ENCODE measurements at places on chromosomes 2 and 18.

DNA sequence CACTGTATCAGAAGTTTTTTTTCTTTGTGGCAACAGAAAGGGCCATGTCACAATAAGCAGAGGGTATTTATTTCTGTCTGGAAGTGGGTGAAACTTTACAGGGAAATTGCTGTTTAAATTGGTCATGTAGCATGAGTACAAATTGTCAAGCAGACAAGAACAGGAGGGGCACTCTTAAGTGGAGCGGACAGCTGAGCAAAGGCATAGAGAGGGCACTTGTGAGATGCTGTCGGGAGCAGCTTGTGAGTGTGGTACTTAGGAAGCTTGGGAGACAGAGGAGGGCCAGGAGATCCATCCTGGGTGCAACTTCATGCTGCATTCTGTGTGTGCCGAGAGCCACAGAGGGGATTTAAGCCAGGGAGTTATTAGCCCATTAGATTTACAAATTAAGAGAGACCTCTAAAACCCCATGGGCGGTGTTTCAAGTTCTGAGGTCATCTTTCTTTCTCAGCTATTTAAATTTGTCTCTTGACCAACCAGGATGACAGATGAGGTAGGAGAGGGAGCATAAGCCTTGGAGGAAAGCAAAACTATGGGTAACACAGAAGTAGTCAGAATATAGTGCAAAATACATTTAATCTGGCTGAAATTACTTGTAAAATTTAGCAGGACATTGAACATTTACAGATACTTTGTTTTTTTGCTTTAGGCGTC, 30.4 kb downstream of the INPP4A start:
- peaks cover 100% of the 10 kb centered on the region for H3K4me1 ChIP-seq
- H3K27ac ChIP-seq = peak overlapping the region; percentile 57
- H3K27me3 ChIP-seq = no peaks in the 10 kb centered on the region
- no peak overlapping the region for H3K4me3 ChIP-seq
- no peak for DNase-seq

DNA sequence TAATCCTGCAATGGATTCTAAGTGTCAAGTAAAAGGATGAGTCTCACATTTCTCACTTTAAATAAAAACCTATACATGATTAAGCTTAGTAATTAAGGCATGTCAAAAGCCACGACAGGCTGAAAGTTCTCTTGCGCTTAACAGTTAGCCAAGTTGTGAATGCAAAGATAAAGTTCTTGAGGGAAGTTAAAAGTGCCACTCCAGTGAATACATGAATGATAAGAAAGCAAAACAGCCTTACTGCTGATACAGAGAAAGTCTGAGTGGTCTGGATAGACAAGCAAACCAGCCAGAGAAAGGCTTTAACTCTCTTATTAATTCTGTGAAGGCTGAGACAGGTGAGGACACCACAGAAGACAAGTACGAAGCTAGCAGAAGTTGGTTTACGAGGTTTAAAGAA, 12.7 kb downstream of the THOC1 start:
- DNase-seq = no peak
- H3K27ac ChIP-seq = no peak overlapping the region
- H3K4me1 ChIP-seq = no peaks in the 10 kb centered on the region
- H3K36me3 ChIP-seq = peaks cover 85% of the 10 kb centered on the region
- H3K27me3 ChIP-seq = no peaks in the 10 kb centered on the region
- H3K4me3 ChIP-seq = no peak overlapping the region

DNA sequence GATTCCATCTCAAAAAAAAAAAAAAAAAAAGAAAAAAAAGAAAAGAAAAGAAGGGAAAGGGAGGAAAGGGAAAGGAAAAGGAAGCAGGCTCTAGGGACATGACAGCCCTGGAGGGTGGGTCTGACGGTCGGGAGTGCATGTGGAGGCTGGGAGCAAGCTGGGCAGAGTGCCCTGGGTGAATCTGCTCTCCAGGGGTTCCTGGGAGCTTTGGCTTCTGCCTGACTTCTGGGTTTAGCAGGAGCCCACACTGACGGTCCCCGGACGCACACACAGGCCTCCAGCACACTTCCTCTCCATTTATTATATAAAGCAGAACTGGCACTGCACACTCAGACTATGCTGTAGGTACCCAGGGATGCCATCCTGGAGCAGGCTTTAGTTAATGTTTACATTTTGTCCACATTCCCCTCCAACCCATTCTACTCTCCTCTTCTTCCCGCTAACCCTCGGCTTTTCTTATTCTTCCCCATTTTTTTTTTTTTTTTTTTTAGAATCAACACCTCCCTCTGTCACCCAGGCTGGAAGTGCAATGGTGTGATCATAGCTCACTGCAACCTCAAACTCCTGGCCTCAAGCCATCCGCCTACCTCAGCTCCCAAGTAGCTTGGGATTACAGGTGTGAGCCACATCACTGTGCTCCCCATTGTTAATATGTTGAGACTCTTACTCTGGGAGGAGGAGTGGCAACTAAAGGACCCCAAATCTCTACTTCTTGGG, 151.1 kb upstream of the SLC1A4 start:
- H3K4me1 ChIP-seq = peaks cover 4% of the 10 kb centered on the region
- H3K4me3 ChIP-seq = no peak overlapping the region
- H3K36me3 ChIP-seq = no peaks in the 10 kb centered on the region
- no peak for DNase-seq
- no peaks in the 10 kb centered on the region for H3K27me3 ChIP-seq

GRCh38 chr2:106113361-106113966, 80.6 kb downstream of the UXS1 start:
- H3K27me3 ChIP-seq = no peaks in the 10 kb centered on the region
- H3K4me3 ChIP-seq = no peak overlapping the region
- H3K27ac ChIP-seq = no peak overlapping the region
- peaks cover 3% of the 10 kb centered on the region for H3K4me1 ChIP-seq
- peaks cover 78% of the 10 kb centered on the region for H3K36me3 ChIP-seq
- DNase-seq = no peak

GRCh38 chr2:201127570-201127969, 11.6 kb downstream of the CFLAR start:
- peak; percentile 71 for DNase-seq
- H3K4me1 ChIP-seq = peaks cover 87% of the 10 kb centered on the region
- H3K36me3 ChIP-seq = peaks cover 13% of the 10 kb centered on the region
- H3K27ac ChIP-seq = peak overlapping the region; percentile 84
- no peaks in the 10 kb centered on the region for H3K27me3 ChIP-seq
- H3K4me3 ChIP-seq = peak overlapping the region; percentile 84

- no peaks in the 10 kb centered on the region for H3K36me3 ChIP-seq
- no peaks in the 10 kb centered on the region for H3K4me1 ChIP-seq
- H3K27ac ChIP-seq = no peak overlapping the region
- H3K27me3 ChIP-seq = no peaks in the 10 kb centered on the region
- no peak for DNase-seq
- no peak overlapping the region for H3K4me3 ChIP-seq
Observed at GRCh38 chr2:227903381-227903780, 31.9 kb downstream of the DAW1 start.

DNA sequence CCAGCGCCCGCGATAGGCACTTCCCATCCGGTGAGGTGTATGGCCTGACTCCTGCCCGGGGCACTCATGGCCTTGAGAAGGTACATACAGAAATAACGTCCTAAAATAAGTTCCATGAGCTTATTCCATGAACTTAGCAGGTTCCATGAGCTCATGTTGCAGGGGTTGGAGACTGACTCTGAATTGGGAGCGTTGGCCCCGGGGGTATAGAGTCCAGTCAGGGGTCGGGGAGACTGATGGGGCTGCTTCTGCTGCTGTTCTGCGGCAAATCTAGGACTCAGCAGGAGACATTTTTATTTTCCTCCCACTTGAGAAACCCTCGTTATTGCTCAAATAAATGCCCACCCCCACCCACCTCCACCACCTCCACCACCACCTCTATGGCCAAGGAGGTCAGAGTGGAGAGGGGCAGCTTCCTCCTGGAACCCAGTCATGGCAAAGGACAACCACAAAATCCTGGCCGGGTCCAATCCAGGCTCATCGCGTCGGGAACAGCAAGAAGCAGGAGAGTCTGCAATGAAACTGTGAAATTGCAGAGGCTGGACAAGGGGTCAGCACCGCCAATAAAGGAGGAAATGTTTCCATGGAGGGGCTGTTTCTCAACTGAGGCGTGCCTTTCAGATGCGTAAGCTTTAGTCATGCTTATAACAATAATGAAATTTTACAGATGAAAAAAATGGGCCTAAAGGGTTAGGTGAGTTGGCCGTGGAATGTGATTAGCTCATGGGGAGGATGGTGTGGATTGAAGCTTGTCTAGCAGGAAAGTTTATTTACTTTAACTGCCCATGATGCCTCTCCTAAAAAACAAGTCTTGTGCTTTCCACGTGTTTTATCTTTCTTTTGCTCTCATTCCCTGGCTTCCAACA, 136.6 kb upstream of the ALKAL2 start:
- no peak overlapping the region for H3K27ac ChIP-seq
- no peak for DNase-seq
- H3K27me3 ChIP-seq = no peaks in the 10 kb centered on the region

DNA sequence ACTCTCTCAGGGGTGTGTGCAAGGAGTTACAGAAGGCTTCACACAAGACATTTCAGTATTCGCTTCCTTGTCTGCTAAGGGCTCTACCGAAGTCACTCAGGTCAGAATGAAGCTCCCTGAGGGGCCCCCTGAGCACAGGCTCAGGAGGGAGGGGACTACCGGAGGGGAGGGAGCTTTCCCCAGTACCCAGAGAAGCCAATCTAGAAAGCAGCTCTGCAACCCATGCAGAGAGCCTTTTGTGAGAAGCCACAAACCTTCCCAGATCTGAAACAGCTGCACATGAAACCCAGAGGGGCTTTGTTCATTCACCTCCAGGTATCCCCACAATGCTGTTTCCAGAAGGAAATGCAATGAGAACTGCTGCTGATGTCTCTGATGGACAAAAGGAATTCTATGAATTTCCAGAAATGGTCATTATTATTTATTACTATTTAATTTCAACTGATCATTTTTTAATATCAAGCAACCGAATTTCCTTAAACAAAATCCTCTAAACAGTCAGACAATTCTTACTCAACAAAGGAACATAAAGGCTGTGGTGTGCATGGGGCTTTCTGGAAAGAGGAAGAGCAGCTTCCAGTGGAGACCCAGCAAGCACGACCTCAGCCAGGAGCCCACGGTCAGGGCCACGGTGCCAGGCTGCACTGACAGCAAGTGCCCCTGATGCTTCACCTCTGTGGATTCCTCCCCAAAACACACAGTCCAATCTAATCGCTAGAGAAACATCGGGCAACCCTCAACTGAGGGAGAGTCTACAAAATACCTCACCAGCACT, 42.0 kb downstream of the NDUFA10 start:
- no peak for DNase-seq
- no peak overlapping the region for H3K4me3 ChIP-seq
- H3K27me3 ChIP-seq = no peaks in the 10 kb centered on the region

- DNase-seq = no peak
- no peaks in the 10 kb centered on the region for H3K27me3 ChIP-seq
- no peak overlapping the region for H3K4me3 ChIP-seq
- no peaks in the 10 kb centered on the region for H3K4me1 ChIP-seq
Observed at GRCh38 chr18:67232406-67232805, 284.1 kb downstream of the DSEL start.

GRCh38 chr2:238433300-238433915, 6.7 kb downstream of the ASB1 start:
- H3K4me1 ChIP-seq = peaks cover 15% of the 10 kb centered on the region
- no peaks in the 10 kb centered on the region for H3K27me3 ChIP-seq
- no peak overlapping the region for H3K4me3 ChIP-seq
- no peak overlapping the region for H3K27ac ChIP-seq

Data from CD4-positive, alpha-beta T cell (primary cell).